Mucosa of descending colon (tissue), 3 donors: ENCODE measurements at places on chromosomes 1 and 21. TPM values are rescaled to one million over a fixed set of nuclear protein-coding genes. Genes with fewer than 3 reads are reported as not detected.

GRCh38 chr1:167789501-167789900 is 67.7 kb downstream of the MPZL1 start:
- no peak for DNase-seq

DNA sequence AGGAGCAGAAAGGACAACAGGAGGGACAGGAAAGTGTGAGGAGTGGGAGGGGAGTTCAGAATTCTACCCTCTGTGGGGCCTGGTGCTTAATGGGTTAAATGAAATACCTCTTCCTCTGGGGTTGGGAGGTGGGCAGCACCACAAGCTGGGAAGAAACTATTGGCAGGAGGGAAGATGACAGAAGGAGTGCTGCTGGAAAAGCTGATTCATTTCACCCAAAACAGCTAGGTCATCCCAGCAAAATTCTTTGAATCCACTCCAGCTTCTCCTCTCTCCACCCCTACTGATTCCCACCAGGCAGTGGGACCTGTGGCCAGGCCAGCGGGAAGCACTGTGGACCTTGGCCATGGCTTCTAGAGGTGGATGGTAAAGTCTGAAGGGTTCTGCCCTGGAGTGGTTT is 12.8 kb downstream of the BCAN start:
- no peak for DNase-seq

- no peak for DNase-seq
Observed at GRCh38 chr1:244712669-244713068, 59.7 kb downstream of the DESI2 start.

The TTC3 gene
- 126 TPM for total RNA-seq

The FGR gene
- 5.3 TPM for total RNA-seq

The KLF17 gene
- total RNA-seq, result not detected

The TMEM82 gene
- 16.8 TPM for total RNA-seq

The TRIM67 gene
- total RNA-seq, result 0.05 TPM
